Mucosa of gallbladder (tissue), 1 donor: ENCODE measurements at places on chromosomes 1 and 21.

GRCh38 chr1:240004086-240004749 is 87.5 kb upstream of the FMN2 start:
- DNase-seq = no peak

GRCh38 chr1:205061665-205062069 is 18.7 kb downstream of the CNTN2 start:
- DNase-seq = peak; percentile 74

- no peak for DNase-seq
Observed at GRCh38 chr21:41497788-41498187, 10.2 kb downstream of the TMPRSS2 start.

DNA sequence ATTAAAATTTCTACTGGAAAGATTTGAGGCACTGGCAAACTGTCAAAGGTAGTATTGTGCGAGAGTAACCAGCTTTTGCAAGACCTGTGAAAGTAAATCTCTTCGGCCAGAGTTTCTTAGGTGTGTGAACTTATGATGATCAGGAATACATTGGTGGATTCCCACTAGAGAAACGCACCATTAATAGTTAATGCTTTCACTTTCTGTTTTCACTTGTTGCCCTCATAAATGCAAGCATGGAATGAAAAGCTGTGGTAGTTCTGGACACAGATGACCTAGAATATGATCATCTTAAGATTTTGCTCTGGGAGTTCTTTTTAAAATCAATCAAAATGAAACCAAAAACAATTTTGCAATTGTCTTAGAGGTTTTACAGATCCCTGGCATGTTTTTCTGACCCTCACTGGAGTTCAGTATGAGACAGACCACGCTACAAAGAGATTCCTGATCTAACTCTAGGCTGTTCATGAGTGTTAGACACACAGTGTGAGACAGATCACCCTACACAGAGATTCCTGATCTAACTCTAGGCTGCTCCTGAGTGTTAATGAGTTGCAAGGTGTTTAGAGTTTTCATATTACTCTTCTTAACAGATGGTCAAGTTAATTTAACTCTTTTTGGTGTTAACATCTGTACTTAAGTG is 98.8 kb downstream of the SDCCAG8 start:
- DNase-seq = no peak

DNA sequence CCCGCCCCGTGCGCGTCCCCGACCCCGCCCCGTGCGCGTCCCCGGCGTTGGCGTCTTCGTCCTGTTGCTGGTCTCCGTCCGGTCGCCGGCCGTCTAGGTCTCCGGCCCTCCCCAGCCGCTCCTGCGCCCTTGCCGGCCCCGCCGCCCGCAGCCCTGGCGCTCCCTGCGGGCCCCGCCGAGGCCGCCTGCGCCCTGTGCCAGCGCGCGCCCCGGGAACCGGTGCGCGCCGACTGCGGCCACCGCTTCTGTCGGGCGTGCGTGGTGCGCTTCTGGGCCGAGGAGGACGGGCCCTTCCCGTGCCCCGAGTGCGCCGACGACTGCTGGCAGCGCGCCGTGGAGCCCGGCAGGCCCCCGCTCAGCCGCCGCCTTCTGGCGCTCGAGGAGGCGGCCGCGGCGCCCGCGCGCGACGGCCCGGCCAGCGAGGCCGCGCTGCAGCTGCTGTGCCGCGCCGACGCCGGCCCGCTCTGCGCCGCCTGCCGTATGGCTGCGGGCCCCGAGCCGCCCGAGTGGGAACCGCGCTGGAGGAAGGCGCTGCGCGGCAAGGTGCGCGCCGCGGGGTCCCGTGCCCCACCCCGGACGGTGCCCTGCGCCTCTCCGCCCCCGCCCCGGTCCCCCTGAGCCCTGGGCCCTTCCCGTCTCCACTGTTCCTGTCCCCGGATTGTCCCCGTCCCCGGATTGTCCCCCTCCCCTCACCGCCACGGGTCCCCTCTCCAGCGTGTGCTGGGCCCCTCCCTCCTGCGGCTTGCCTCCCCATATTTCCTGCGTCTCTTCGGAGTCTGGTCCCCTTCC is at the start of gene RNF187:
Gene RNF187 (plus strand): TSS at position 47 of the 789 bp plus-strand sequence.
- DNase-seq = peak; percentile 89

- DNase-seq = peak; percentile 13
Observed at GRCh38 chr1:227786673-227787512, 28.6 kb upstream of the PRSS38 start.

DNA sequence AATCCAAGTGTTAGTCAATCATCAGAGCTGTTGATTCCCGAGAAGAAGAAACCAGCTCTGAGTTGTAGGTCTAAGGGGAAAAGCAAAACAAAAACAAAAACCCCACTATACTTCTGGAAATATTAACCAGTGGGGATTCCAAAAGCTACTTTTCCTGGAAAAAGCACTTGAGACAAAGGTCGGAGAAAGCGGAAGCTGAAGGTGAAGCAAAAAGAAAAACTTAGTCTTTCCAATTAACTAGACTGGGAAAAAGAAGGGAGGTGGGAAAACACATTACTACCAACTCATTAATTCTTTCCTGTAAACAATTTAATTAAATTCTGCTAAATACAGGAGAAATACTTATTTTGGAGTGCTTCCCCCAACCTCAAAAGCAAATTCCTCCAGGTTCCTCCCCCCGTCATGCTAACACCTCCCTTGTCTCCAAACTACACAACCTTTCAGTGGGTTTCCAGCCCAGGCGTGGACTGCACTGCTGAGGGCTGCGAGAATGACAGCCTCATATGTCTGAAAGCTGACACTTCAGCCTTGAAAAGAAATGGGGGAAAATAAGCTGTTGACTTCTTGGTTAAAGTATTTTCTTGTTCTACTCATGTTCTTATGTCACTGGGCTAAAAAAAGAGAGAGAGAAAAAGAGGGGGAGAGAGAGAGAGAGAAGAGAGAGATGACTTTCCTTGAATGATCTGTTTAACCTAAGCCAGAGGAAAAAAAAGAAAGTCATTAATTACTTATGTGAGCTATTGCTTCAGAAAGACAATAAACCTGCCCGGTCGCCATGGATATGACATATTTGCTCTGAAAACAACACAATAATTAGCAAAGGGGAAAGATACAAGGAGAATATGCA is 5.1 kb downstream of the CASZ1 start:
- no peak for DNase-seq

- no peak for DNase-seq
Observed at GRCh38 chr21:29145852-29146453, 15.5 kb downstream of the MAP3K7CL start.

- DNase-seq = no peak
Observed at GRCh38 chr1:162279136-162279498, 97.5 kb downstream of the SPATA46 start.

GRCh38 chr1:89552471-89553081 is 27.9 kb downstream of the LRRC8B start:
- no peak for DNase-seq

- DNase-seq = no peak
Observed at GRCh38 chr1:228066891-228067654, 15.4 kb upstream of the ARF1 start.

- DNase-seq = peak; percentile 25
Observed at GRCh38 chr1:220999872-221000863, 120.9 kb downstream of the HLX start.

DNA sequence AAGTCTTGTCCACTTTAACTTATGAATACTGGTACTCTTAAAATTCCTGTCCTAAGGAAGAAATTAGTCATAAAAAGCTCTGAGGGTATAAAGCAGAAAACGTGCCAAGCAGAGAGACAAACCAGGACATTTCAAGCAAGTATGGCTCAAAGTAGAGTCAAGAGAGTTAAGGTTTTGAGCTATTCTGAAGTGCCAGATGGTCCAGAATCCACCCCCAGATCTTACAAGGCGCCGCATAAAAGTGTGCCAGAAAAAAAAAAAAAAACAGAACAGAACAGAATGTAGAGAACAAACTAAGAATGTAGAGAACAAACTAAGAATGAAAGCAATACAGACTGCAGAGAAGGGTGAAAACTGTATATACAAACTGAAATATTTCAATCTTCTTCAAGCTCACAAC is 12.5 kb downstream of the EPS15 start:
- no peak for DNase-seq

GRCh38 chr1:208069908-208070307 is 159.0 kb upstream of the CD34 start:
- no peak for DNase-seq

- DNase-seq = no peak
Observed at GRCh38 chr1:240149484-240150094, 57.9 kb downstream of the FMN2 start.

GRCh38 chr1:26278724-26279455 is 996 bp upstream of the SH3BGRL3 start:
- no peak for DNase-seq

DNA sequence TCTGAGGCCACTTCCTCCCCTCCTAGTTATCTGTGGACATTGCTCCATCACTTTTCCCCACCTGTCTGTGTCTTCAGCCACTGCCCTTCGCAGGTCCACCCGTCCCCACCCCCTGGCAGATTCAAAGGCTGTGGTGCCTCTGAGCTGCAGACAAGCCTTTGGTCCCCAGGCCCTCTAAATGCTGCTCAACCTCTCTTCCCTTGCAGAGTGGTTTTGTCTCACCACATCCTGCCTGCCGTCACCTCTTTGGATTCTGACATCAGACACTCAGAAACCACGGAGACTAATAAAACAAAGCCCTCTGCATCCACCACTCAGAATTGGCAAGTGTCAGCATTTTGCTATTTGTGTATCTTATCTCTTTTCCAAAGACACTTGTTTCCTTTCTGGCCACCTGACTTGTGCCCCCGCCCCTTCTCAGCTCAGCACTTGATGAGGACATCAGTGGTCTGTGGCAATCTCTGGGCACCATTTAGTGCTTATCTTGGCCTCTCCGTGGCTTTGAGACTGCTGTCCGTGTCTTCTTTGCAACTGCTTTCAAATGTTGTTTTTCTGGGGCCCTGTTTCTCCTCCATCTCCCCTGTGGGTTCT is 7.7 kb downstream of the CNIH3 start:
- peak; percentile 52 for DNase-seq

GRCh38 chr1:60132108-60132507 is 58.5 kb upstream of the C1orf87 start:
- no peak for DNase-seq

DNA sequence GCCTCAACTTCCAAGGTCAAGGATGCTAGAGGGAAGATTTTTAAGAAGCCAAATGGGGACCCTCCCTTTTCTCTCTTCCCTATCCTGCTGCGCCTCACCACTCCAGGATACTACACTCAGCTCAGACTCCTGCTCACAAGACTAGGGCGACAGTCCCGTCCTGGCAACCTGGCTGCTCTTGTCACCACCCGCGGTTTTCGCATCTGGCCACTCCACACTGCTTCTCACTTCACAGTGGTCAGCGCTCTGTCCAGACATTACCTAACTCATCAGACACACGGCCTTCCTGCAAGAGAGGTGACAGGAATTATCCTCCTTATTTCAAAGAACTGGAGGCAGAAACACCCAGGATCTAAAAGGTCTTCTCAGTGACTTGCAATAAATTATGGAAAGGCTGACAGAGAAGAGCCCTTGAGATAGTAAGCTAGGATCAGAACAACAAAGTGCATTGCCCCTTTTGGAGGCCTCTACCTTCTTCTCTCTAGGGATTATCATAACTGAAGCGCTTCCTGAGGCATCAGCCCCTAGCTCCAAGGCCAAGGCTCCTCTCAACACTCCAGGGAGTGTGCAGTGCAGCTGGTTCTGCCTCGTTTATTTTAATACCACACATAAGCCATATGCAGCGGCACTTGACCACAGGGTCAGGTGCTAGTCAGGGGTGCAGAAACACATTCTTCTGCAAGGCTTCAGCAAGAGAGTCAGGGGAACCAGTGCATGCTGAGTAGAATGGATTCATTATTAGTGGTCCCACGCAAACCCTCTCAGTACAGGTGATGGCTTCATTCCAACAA is 41.9 kb downstream of the ASTN1 start:
- DNase-seq = no peak

DNA sequence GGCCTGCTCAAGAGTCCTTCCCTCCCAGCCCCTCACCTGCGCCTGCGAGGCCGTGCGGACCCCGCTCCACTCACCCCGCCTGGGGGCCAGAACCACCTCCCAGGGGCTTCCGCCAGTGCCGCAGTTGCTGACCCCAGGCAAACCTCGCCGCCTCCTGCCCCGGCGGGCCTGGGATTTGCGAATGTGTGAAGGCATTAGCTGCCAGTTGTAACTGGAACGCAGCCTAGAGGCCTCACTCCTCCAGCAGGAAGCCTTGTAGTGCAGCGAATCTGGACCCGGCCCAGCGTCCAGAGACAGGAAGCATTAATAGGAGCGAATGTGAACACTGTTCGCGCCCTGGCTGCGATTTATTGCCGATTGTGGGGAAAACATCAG is 140.9 kb upstream of the ARHGEF16 start:
- peak; percentile 79 for DNase-seq

GRCh38 chr1:170284951-170285350 is 139.2 kb downstream of the NTMT2 start:
- DNase-seq = no peak

- DNase-seq = no peak
Observed at GRCh38 chr1:109621379-109622136, 1.9 kb downstream of the AMPD2 start.

DNA sequence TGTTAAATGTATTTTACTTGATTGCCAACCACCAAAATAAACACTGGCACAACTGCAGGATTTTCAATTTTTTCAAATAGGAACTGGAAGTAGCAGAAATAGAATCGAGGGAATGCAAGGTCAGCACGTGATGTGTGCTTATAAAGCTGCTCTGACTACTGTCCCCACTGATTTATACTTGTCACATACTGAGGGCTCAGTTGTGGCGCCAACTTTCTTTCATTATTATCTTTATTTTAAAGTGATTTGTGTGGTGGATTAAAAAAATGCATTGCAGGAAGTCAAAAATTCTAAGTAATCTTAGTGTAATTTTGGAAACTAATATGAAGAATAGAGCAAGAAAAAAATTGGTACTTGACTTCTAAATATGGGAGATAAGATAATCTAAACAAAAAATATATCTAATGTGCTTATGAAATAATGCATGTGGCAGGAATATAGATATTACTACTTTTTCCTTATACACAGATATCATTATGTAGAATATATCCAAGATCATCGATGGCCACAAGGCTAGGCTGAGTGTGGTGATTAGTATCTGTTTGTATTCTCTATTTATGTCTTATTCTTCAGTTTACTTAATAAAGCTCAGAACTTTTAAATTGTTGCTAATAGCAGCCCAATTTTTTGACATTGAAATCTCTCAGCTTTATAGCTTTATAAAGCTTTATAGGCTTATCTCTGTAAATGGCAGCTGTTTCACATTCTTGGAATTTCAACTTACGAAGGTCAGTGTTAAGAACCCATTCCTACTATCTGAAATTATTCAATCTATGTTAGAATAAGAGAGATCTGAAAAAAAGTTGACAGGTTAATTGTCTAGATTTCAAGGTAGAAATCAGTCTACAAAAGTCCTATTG is 404.5 kb upstream of the ADAMTS5 start:
- DNase-seq = no peak

DNA sequence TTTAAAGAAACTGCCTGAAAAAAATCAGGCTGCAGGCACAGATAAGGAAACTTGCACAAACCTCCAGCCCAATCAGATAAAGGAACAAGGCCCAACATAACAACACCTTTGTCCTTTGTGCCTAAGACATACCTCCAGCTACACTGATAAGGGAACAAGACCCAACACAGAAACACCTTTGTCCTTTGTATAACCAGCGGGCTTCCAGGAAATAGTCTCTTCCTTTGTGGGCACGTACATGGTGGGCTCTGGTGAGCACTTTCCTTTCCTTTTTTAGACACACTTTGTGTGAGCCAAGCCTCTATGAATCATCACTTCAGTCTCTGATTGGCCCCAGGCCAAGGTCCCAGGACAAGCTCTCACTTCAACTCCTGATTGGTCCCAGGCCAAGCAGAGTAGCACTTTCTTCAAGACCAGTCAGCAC is 23.6 kb downstream of the ZNF670 start:
- no peak for DNase-seq

GRCh38 chr1:118335331-118335732 is 150.3 kb upstream of the SPAG17 start:
- no peak for DNase-seq

GRCh38 chr1:15083578-15083977 is 70.0 kb upstream of the TMEM51 start:
- no peak for DNase-seq
